ENCODE measurements at places on chromosomes 3 and 15.

- DNase-seq = peak; percentile 29
Observed at GRCh38 chr3:65483480-65483879, 555.2 kb downstream of the MAGI1 start.

DNA sequence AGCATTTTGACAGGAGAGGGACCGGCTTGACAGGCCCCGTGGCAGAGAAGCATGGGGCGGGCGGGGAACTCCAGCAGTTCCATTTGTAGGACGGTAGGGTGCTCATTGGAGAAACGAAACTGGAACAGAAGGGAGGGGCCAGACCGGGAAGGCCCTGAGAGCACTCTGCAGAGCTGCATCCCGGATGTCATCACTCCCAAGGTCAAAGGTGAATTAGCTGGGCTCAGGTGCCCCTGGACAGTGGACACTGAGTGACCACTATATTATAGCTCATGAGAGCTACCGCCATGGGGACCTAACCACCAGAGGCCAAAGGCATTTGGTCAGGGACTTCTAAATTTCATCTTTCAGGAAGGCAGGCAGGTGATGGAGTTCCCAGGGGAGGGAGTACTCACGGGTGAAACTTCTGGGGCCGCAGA is 7.3 kb downstream of the CSRNP1 start:
- no peak for DNase-seq

- DNase-seq = no peak
Observed at GRCh38 chr3:58620421-58620820, 43.2 kb upstream of the FAM107A start.

GRCh38 chr15:91237445-91237844 is 137.4 kb downstream of the SV2B start:
- no peak for DNase-seq

GRCh38 chr15:61196711-61197586 is 32.2 kb downstream of the RORA start:
- no peak for DNase-seq

GRCh38 chr3:124346487-124346886 is 354.6 kb upstream of the ROPN1 start:
- DNase-seq = no peak

- no peak for DNase-seq
Observed at GRCh38 chr3:177946497-177946896, 589.7 kb upstream of the KCNMB2 start.

- DNase-seq = no peak
Observed at GRCh38 chr3:36800533-36801116, 36.3 kb upstream of the DCLK3 start.

GRCh38 chr3:46277476-46277875 is 35.2 kb downstream of the CCR3 start:
- DNase-seq = no peak

GRCh38 chr3:71138410-71138809 is 445.1 kb downstream of the FOXP1 start:
- no peak for DNase-seq

DNA sequence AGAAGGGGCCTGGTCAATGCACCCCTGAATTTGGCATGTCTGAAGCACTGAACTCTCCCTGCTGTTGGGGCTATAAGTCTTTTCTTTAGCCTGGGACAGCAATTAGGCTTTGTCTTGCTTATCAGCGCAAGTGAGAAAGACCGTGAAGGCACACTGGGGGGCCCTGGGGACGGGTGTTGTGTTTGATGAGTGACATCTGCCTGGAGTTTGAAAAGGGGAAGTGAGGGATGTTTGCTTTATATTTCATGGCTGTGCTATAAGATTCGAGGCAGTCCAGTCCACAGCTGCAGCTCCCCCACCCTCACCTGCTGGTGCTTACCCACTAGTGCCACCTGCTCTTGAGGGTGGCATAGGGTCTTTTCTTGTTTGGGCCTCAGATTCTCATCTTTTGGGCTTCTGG is 44.8 kb downstream of the CEMIP start:
- no peak for DNase-seq

- no peak for DNase-seq
Observed at GRCh38 chr3:59885899-59886400, 836.1 kb upstream of the CFAP20DC start.

DNA sequence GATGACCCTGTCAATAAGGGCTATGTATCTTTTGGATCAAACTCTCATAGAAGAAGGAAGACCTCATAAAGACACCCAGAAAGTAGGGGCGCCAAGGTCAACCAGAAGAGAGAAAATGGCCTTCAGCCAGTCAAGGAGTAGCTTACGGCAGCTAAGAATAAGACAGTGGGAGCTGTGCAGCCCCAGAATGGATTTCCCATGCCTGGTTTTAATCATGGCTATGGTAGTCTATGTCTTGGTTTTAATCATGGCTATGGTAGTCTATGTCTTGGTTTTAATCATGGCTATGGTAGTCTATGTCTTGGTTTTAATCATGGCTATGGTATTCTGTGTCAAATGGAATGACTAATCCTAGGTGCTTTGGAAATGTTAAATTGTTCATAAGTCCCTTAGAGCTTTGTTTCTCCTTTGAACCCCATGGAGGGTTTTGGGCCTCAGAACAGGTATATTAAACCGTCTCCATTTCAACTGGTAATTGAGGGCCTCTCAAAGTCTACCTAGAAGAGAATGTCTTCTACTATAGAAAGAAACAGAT is 742.0 kb upstream of the CFAP20DC start:
- DNase-seq = no peak

- DNase-seq = no peak
Observed at GRCh38 chr15:40010686-40011085, 28.3 kb downstream of the SRP14 start.

GRCh38 chr3:172199850-172200369 is 160.5 kb downstream of the FNDC3B start:
- no peak for DNase-seq

DNA sequence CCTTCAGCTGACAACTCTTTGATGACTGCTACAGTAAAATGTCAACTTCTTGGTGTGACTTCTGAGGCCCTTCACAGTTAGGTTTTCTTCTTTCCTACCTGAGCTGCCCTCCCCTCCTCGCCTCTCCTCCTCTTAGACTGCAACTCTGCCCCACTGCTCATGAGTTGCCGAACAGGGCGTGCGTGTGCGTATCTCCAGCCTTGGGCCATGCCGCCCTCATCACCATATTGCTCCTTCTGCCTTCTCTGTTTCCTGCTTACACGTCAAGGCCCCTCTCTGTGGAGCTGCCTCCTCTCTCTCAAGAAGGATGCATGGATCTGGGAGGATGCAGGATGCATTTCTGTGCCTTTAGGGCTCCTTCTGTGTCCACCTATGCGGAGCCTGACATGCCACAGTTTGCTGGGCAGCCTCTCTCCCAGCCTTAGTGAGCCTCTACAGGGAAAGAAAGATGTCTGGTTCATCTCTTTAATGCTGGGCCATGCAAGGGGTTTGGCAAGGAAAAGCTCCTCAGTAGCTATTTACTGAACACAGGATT is 205.9 kb downstream of the RPLP1 start:
- no peak for DNase-seq

- DNase-seq = no peak
Observed at GRCh38 chr3:4828279-4829030, 150.8 kb upstream of the BHLHE40 start.

DNA sequence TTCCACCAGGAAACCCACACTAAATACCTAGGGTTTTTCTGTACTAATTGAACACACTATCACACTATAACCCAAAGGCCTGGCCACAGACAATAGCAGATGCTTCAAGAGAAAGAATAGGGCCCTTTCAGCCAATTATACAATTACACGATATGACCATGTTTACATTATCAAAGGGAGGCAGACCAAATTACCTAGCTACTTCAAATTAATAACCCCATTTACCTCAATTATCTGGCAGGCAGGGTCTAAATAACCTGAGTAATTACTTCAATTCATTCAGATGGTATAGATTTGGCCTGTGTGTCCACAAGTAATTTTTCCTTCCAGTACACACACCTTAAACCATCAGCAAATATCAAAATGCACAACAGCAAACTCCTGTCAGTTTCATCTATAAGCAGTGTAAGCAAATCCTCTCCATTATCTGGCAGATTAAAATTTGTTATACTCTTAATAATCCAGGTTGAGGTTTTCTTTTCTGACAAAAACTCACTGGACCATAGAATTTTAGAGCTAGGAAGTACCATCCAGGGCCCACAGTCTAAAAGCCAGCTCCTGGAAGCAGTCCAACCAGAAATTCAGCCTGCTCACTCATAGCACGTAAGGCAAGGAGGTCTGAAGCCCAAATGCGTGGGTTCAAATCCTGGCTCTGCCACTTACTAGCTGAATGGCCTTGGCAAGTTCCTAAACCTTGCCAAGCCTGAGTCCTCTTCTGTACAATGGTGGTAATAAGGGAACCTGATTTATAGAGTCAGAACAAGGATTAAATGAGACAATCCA is 51.8 kb downstream of the RFTN1 start:
- no peak for DNase-seq

- DNase-seq = no peak
Observed at GRCh38 chr15:97979140-97979520, 18.6 kb downstream of the ARRDC4 start.

DNA sequence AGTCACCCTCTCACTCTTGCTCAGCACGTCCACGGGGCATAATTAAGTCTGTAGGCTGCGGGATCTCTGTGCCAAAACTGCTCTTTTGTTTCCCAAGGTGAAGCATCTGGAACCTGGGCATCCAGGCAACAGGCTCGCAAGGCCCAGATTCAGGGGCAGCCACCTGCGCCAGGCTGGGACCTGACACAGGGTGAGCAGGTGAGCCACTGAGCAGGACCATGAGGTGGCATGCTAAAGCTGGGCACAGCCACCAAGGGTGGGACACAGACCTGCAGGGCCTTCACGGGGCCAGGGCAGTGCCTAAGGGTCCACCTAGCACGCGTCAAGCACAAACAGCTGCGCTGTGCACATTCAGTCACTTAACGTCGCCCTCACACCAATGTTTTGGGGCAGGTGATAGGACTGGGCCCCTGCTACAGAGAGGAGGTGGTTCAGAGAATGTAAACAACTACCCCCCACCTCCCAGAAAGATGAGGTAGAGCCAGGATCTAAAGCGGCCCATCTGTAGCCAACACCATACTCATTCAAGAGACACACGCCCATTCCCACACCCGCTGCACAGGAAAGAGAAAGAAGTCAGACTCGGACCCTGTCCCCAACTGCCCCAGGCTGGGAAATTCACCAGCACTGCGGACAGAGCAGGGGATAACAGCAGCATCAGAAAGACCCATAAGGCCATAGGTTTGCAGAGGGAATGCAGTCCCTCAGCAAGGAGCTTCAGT is 16.3 kb downstream of the XXYLT1 start:
- DNase-seq = no peak

GRCh38 chr15:77615472-77615871 is 17.2 kb downstream of the LINGO1 start:
- no peak for DNase-seq

- no peak for DNase-seq
Observed at GRCh38 chr3:186802701-186803100, 3.6 kb downstream of the RFC4 start.

- no peak for DNase-seq
Observed at GRCh38 chr15:49064884-49065283, 18.6 kb upstream of the SECISBP2L start.

GRCh38 chr3:12303993-12304392 is 15.1 kb downstream of the PPARG start:
- no peak for DNase-seq

- no peak for DNase-seq
Observed at GRCh38 chr3:58613236-58614132, 36.3 kb upstream of the FAM107A start.
